Naive B cell (primary cell): ENCODE measurements at places on chromosomes 11 and 22.
A peak's percentile ranks its signal among the peaks of the same experiment; 100 is the strongest.

DNA sequence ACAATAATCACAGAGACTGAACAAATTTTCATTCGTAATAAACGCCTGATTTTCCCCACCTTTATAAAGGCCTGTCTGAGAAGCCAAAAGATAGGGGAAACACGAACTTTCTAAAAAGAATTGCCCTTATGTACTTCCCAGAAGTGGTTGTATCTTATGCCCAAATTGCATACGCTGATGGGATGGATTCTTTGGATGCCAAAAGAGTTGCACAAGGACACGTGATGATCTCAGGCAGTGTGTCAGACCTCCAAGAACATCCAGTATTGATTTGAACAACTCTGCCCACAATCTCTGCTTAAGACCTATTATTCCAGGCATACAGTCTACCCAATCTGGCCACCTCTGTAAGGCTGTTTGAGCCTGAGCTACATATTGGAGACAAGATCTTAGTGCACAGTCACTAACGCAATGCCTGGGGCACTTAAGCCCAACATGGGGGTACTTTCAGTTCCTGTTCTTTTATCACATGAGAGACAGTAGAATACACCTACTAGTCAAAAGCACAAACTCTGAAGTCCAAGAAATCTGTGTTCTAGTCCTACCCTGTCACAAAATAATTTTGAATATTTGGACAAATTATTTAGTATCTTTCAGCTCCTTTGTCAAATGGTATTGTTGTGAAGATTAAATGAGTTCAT lies 38.9 kb downstream of the OR10A6 start:
- no peak overlapping the region for H3K27ac ChIP-seq
- peak; percentile 21 for DNase-seq
- H3K27me3 ChIP-seq = peaks cover 6% of the 10 kb centered on the region
- H3K36me3 ChIP-seq = peaks cover 6% of the 10 kb centered on the region
- H3K4me3 ChIP-seq = no peak overlapping the region
- H3K4me1 ChIP-seq = peaks cover 23% of the 10 kb centered on the region

GRCh38 chr11:65452806-65453490 lies 30.4 kb downstream of the NEAT1 start:
- H3K4me3 ChIP-seq = peak overlapping the region; percentile 71
- no peak for DNase-seq
- H3K36me3 ChIP-seq = no peaks in the 10 kb centered on the region
- peak overlapping the region; percentile 49 for H3K27ac ChIP-seq
- no peaks in the 10 kb centered on the region for H3K27me3 ChIP-seq

DNA sequence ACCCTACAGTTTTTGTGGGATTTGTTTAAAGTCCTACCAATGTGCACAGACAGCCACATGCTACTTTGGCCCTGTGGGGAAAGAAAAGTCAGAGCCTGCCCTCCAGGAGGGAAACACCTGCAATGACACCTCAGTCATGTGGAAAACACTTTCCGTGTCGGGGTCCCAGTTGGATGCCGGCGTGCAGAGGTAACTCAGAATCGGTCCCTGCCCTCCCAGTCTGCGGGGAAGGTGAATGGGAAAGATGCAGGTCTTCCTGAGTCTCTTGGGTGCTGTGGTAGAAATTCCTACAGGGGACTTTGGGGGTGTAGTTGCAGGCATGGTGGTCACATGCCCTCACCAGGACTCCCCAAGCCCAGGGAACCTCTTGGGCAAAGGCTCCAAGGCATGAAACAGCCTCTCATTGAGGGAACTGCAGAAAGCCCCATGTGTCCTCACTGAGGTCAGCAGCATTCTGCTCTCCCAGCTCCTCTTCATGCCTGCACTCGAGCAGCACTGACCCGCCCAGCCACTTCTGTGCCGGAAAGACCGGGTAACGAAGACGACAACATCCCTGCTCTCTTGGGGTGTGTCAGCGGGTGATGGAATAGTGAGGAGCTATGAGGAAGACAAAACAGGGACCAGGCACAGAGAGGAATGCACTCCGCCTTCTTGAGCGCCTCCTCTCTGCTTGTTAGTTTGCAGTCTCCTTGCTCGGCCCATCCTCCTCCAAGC lies 4.7 kb downstream of the RIBC2 start:
- peak overlapping the region; percentile 52 for H3K27ac ChIP-seq
- peaks cover 6% of the 10 kb centered on the region for H3K27me3 ChIP-seq
- DNase-seq = no peak
- peaks cover 7% of the 10 kb centered on the region for H3K4me1 ChIP-seq
- H3K4me3 ChIP-seq = no peak overlapping the region
- no peaks in the 10 kb centered on the region for H3K36me3 ChIP-seq

GRCh38 chr11:79668575-79668974 lies 227.7 kb upstream of the TENM4 start:
- H3K4me3 ChIP-seq = no peak overlapping the region
- no peaks in the 10 kb centered on the region for H3K27me3 ChIP-seq
- no peaks in the 10 kb centered on the region for H3K36me3 ChIP-seq
- H3K27ac ChIP-seq = no peak overlapping the region

GRCh38 chr11:76798671-76799065 lies 15.5 kb downstream of the TSKU start:
- H3K27me3 ChIP-seq = peaks cover 7% of the 10 kb centered on the region
- H3K27ac ChIP-seq = peak overlapping the region; percentile 2
- no peaks in the 10 kb centered on the region for H3K36me3 ChIP-seq
- peak overlapping the region; percentile 64 for H3K4me3 ChIP-seq
